ENCODE measurements at places on chromosomes 3 and 15. TPM values are rescaled to one million over a fixed set of nuclear protein-coding genes. Genes with fewer than 3 reads are reported as not detected.

DNA sequence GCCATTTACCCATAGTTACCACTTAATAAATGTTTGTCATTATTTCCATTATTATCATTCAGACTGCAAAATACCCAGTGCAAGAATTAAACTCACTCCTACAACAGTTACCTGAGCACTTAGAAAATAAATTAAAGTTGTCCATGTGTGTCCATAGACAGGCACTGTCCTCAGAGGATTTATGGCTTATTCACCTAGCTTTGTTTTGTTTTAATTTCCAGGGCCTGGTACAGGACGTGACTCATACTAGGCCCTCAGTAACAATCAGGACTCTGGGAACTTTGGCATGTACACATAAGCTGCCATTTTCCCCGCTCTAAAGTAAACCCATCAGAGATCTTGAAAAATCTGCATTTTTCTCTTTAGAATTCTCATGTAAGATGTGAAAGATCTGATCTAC is 458.5 kb upstream of the ARRDC4 start:
- H3K4me3 ChIP-seq = no peak overlapping the region
- no peaks in the 10 kb centered on the region for H3K27me3 ChIP-seq
- H3K4me1 ChIP-seq = no peaks in the 10 kb centered on the region
- H3K27ac ChIP-seq = no peak overlapping the region

GRCh38 chr15:58951388-58952007 is 18.0 kb upstream of the SLTM start:
- H3K27ac ChIP-seq = no peak overlapping the region
- H3K4me3 ChIP-seq = no peak overlapping the region
- H3K36me3 ChIP-seq = no peaks in the 10 kb centered on the region
- H3K27me3 ChIP-seq = no peaks in the 10 kb centered on the region
- DNase-seq = no peak

- H3K36me3 ChIP-seq = no peaks in the 10 kb centered on the region
- no peak overlapping the region for H3K4me3 ChIP-seq
- H3K27me3 ChIP-seq = no peaks in the 10 kb centered on the region
These were observed 86.0 kb downstream of the DTWD1 start for GRCh38 chr15:49706805-49707204.

DNA sequence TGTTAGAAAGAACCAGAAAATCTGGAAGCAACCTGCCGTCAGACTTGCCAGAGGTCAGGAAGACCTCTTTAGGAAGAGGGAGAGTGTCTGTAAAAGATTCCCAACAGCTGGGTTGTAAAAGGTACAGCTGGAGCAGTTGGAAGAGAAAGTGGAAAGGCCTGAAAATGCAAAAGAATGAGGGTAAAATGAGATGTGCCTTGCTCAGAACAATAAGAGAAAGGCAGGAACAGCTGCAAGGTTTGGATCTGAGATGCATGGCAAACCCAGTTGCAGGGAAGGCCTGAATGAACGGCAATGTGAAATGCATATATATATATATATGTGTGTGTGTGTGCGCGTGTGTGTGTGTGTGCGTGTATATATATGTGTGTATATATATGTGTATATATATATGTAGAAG is 88.1 kb downstream of the ZIC1 start:
- no peak for DNase-seq
- no peaks in the 10 kb centered on the region for H3K27me3 ChIP-seq
- no peak overlapping the region for H3K27ac ChIP-seq
- no peaks in the 10 kb centered on the region for H3K4me1 ChIP-seq
- no peaks in the 10 kb centered on the region for H3K36me3 ChIP-seq
- H3K4me3 ChIP-seq = no peak overlapping the region

GRCh38 chr15:33284336-33284735 is 26.4 kb upstream of the RYR3 start:
- H3K27me3 ChIP-seq = no peaks in the 10 kb centered on the region
- H3K36me3 ChIP-seq = no peaks in the 10 kb centered on the region
- H3K4me3 ChIP-seq = no peak overlapping the region
- no peaks in the 10 kb centered on the region for H3K4me1 ChIP-seq
- H3K27ac ChIP-seq = no peak overlapping the region

MYL3 gene
- total RNA-seq = not detected

SLC41A3 gene
- 40.3 TPM for total RNA-seq

GRCh38 chr3:52054661-52055511 is 1.5 kb downstream of the DUSP7 start:
- DNase-seq = peak; percentile 39
- peak overlapping the region; percentile 75 for H3K27ac ChIP-seq

DNA sequence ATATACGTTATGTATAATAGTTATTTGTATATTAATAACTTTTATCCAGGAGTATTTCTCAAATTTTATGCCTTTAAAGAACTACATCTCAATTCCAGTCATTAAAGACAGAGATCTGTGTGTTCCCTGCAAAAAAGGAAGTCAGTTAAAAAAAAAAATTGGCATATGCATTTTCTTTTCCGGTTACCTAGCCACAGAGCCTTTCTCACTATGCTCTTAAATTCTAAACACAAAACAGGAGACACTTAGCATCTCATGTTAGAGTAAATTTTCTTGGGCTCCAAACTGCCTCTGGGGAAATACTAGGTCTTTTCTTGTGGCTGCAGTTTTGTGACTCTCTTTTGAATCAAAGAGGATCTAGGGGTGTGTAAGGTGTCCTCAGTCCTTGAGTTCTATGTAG is 105.9 kb downstream of the KCNH8 start:
- H3K4me1 ChIP-seq = no peaks in the 10 kb centered on the region
- no peaks in the 10 kb centered on the region for H3K27me3 ChIP-seq
- no peak for DNase-seq
- no peak overlapping the region for H3K27ac ChIP-seq
- no peak overlapping the region for H3K4me3 ChIP-seq
- H3K36me3 ChIP-seq = no peaks in the 10 kb centered on the region

- H3K27ac ChIP-seq = no peak overlapping the region
- no peak for DNase-seq
- H3K4me1 ChIP-seq = no peaks in the 10 kb centered on the region
- H3K27me3 ChIP-seq = no peaks in the 10 kb centered on the region
- H3K36me3 ChIP-seq = no peaks in the 10 kb centered on the region
- H3K4me3 ChIP-seq = no peak overlapping the region
These were observed 131.6 kb upstream of the NECTIN3 start for GRCh38 chr3:110940055-110940454.

DNA sequence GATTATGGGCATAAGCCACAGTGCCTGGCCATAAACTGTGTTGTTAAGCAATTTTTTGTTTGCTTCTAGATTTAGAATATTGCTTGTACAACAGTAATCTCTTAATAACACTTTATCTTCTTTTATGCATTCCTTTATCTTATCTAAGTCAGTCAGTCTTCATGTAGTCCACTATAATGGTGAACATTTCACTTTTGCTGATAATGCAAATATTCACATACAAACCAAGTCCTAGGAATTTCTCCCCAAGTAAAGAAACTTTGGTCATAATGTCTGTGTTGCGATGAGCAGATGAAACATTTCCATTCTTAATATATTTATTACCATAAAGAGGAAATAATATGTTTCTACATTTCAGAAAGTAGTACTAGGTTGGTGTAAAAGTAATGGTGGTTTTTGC is 765.8 kb upstream of the ARRDC4 start:
- H3K27me3 ChIP-seq = no peaks in the 10 kb centered on the region
- no peaks in the 10 kb centered on the region for H3K36me3 ChIP-seq
- H3K4me3 ChIP-seq = no peak overlapping the region

SLC9A9 gene
- total RNA-seq = 47.6 TPM

DLL4 gene
- total RNA-seq = not detected

BLOC1S6 gene
- total RNA-seq = 66.3 TPM

DLEC1 gene
- total RNA-seq = 4.9 TPM

SEC61A1 gene
- total RNA-seq = 127 TPM

GRCh38 chr3:115085197-115085865 is 61.8 kb downstream of the ZBTB20 start:
- H3K36me3 ChIP-seq = no peaks in the 10 kb centered on the region
- H3K27ac ChIP-seq = no peak overlapping the region
- H3K4me1 ChIP-seq = no peaks in the 10 kb centered on the region
- DNase-seq = no peak
- no peaks in the 10 kb centered on the region for H3K27me3 ChIP-seq

- H3K27ac ChIP-seq = no peak overlapping the region
- H3K36me3 ChIP-seq = no peaks in the 10 kb centered on the region
- H3K27me3 ChIP-seq = no peaks in the 10 kb centered on the region
- no peak for DNase-seq
- peaks cover 9% of the 10 kb centered on the region for H3K4me1 ChIP-seq
These were observed 963 bp downstream of the GRAMD1C start for GRCh38 chr3:113839551-113839950.

GRCh38 chr3:146517684-146518435 is 26.5 kb downstream of the PLSCR1 start:
- no peaks in the 10 kb centered on the region for H3K4me1 ChIP-seq
- no peak overlapping the region for H3K27ac ChIP-seq
- no peaks in the 10 kb centered on the region for H3K36me3 ChIP-seq
- no peaks in the 10 kb centered on the region for H3K27me3 ChIP-seq
- no peak overlapping the region for H3K4me3 ChIP-seq
- no peak for DNase-seq

P4HTM gene
- 39.2 TPM for total RNA-seq

NEK11 gene
- total RNA-seq = 3.3 TPM

LRRIQ4 gene
- not detected for total RNA-seq

GRCh38 chr3:142894493-142894892 is 5.6 kb upstream of the PCOLCE2 start:
- DNase-seq = no peak
- no peaks in the 10 kb centered on the region for H3K4me1 ChIP-seq
- H3K36me3 ChIP-seq = no peaks in the 10 kb centered on the region
- H3K4me3 ChIP-seq = no peak overlapping the region
- peaks cover 18% of the 10 kb centered on the region for H3K27me3 ChIP-seq
- H3K27ac ChIP-seq = no peak overlapping the region
